ENCODE measurements at places on chromosomes 16 and 17.

GRCh38 chr17:78976907-78977680 is 2.6 kb downstream of the LGALS3BP start:
- no peak for DNase-seq

GRCh38 chr17:81966343-81967243 is 5.6 kb upstream of the NOTUM start:
- no peak for DNase-seq

- DNase-seq, result no peak
Measured at GRCh38 chr16:87441886-87442580, 49.9 kb downstream of the MAP1LC3B start.

DNA sequence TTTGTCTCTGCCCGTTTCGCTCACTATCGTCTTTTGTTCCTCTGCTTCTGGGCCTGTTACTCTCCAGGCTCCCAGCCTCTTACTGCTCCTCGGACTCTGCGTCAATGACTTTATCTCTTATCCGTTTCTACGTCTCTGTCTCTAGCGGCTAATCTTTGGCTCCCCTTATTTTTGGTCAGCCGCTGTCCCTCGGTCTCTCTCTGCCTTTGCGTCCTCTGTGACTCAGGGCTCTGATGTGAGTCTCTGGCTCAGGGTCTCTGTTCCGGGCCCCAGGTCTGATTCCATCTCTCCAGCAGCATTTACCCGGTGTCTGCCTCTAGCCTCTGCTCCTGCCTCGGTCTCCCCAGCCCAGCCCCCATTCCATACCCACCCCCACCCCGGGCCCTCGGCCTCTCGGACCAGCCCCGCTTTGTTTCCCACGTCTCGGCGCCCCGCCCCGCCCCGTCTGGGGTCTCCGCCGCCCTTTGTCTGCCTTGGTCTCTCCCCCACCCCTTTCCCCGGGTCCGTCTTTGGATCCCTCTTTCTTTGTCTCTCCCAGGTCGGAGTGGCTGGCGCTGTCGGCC is 547 bp upstream of the ZNF48 start:
- DNase-seq, result no peak

- DNase-seq, result no peak
Measured at GRCh38 chr16:78664811-78665772, 565.6 kb downstream of the WWOX start.

DNA sequence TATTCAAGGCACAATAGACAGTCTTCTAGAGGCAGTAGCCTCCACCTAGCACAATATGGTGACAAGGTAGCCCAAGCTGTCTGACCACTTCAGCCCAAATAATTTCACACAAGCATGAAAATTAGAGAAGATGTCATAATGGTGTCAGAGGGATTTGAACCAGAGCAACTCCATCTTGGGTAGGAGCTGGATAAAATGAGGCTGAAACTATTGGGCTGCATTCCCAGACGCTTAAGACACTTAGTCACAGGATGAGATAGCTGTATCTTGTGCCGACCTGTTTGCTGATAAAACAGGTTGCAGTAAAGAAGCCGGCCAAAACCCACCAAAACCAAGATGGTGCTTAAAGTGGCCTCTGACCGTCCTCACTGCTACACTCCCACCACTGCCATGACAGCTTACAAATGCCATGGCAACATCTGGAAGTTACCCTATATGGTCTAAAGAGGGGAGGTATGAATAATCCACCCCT is 192.6 kb downstream of the CPPED1 start:
- no peak for DNase-seq

DNA sequence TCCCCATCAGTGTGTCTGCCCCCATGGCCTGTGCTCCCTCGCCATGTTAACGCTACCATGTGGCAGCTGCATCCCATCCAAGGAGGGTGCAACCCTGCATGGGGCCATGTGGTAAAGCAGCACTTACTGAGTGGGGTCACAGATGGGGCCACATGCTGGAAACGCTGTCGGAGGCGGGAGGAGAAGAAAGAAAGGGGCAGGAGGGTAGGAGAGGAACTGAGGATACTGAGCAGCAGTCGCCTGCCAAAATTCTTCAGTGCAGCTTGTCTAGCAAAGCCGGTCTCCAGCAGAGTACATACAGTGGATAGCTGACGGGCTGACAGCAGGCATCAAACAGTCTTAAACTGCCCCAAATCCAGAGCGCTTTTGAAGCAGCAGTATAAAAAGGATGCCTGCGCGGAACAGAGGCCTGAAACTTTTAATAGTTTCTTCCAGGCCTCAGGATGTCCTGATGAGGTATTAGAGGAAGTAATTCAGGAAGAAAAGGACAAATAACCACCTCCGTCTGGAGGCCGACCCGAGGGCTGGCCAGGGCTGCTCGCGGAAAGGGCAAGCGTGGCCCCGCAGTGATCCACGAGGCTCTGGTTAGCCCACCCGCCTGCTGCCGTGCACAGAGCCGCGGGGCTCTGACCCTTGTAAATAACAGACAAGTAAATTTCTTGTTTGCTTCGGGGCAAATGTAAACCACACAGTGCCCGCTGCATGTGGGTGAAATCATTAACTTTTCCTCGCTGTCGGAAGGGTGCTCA is 149.0 kb downstream of the CCDC182 start:
- DNase-seq, result no peak

- no peak for DNase-seq
Measured at GRCh38 chr17:38330941-38331411, 12.8 kb downstream of the GPR179 start.

DNA sequence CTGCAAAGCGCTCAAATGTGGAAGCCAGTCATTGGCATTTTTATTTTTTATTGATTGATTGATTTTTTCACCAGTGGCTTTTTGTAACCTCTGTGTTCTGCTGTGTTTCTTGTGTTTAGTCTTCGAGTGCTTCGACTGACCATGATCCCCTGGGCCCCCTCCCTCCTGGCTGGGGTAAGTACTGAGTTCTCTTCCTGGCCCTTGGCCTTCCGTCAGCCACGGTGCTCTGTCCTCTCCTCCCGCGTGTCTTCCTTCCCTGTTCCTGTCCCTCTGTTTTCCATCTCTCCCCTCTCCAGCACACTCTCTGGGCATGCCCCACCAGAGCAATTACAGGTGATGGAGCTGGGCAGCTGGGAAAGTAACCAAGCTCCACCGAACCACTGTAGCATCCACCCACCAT is 25.8 kb upstream of the CLEC18A start:
- DNase-seq, result no peak

DNA sequence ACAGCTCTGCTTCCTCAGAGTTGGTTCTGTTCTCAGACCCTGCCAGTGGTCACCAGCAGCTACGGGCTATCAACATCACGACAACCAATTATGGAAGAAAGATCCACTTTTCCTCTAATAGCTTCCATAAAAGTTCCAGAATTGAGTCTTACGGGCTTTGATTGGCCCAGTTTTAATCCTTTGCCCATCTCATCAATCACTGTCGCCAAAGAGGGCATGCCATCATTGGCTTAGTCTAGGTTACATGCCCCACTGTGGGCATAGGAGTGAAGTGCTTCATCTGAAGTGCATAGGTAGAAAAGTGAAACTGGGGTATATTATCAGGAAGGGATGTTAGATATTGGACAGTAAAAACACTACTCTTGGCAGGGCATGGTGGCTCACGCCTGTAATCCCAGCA is 76.6 kb upstream of the DHX40 start:
- no peak for DNase-seq

GRCh38 chr17:50169121-50169764 is 3.4 kb downstream of the SGCA start:
- DNase-seq, result no peak

DNA sequence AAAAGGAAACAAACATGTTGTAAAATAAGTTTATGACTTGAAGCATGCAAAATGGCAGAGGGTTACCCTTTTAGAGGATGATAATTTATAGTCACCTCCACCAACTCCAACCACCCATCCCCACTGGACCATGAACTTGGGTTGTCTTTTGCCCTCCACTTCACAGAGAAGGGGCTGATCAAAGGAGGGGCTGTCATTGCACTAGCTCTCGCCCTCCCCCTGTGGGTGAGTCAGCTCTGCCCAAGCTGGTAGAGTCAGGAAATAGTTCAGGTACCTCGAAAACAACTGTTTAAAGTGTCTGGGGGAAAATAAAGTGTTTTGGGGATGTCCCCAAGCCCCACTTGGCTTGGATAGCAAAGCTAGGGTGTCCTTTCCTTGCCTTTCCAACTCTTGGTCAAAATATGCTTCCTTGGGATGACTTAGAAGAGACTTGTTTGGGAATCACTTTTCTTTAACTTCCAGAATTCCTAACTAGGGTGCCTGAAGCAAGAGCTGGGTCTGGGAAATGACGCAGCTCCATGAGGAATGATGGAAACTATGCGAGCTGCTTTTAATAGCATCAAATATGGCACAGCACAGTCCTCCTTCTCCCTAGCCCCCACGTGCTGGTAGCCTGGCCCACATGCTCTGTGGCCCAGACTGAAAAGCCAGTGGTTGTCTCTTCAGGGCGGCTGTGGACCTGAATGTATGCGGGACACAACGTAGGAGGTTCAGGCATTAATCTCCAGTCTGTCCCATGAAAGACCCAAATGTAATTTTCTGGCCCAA is 40.7 kb downstream of the TBX4 start:
- no peak for DNase-seq

DNA sequence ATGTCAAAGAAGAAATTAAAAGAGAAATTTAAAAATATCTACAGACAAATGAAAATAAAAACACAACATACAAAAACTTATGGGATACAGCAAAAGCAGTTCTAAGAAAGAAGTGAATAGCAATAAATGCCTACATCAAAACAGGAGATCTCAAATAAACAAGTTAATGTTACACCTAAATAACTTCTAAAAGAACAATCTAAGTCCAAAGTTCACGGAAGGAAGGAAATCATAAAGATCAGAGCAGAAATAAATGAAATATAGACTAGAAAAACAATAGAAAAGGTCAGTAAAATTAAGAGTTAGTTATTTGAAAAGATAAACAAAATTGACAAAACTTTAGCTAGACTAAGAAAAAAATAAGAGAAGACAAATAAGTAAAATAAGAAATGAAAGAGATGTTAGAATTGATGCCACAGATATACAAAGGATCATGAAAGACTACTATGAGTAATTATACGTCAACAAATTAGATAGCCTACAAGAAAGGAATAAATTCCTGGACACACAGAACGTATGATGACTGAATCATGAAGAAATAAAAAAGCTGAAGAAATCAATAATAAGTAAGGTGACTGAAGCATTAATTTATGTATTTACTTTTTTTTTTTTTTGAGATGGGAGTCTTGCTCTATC is 100.4 kb downstream of the CEP112 start:
- DNase-seq, result no peak

DNA sequence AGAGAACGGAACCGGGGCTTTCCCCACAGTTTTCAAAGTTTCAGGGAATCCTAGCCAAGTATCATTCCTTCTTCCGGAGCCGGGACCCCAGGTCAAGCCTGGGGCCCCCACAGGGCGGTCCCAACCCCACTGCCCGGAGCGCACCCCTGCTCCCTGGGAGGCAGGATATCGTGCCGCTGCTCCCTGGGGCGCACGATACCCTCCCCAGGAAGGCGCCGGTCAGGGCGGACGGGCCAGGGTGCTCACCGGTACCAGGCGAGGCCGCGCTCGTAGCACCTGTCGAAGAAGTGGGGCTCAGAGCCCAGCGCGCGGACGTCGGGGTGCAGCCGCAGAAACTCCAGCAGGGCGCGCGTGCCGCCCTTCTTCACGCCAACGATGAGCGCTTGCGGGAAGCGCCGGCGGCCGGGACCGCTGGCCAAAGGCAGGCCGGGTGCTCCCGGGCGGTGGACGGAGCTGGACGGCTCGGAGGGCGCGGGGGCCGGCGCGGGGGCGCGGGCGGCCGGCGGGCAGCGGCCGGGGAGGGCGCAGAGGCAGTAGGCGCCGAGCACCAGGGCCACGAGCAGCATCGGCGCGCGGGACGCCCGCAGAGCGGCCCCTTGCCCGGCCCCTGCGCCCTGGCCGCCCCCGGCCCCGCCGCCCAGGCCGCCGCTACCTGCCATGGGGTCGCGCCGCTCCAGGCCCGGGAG is 407 bp downstream of the HS3ST6 start:
- no peak for DNase-seq

- DNase-seq, result no peak
Measured at GRCh38 chr17:36979565-36979941, 30.8 kb downstream of the AATF start.

- DNase-seq, result no peak
Measured at GRCh38 chr17:78349891-78350642, 9.8 kb downstream of the SOCS3 start.

GRCh38 chr16:4233431-4233830 is 8.4 kb downstream of the SRL start:
- DNase-seq, result no peak

- no peak for DNase-seq
Measured at GRCh38 chr17:81010935-81011334, 19.3 kb downstream of the CHMP6 start.

GRCh38 chr16:3578610-3579551 is 1.7 kb upstream of the NLRC3 start:
- DNase-seq, result no peak

- DNase-seq, result no peak
Measured at GRCh38 chr16:67245674-67246080, 1.6 kb downstream of the FHOD1 start.

GRCh38 chr17:45782889-45783592 is 1.1 kb upstream of the CRHR1 start:
- no peak for DNase-seq

- no peak for DNase-seq
Measured at GRCh38 chr16:65771707-65772106, 594.8 kb upstream of the CDH5 start.

DNA sequence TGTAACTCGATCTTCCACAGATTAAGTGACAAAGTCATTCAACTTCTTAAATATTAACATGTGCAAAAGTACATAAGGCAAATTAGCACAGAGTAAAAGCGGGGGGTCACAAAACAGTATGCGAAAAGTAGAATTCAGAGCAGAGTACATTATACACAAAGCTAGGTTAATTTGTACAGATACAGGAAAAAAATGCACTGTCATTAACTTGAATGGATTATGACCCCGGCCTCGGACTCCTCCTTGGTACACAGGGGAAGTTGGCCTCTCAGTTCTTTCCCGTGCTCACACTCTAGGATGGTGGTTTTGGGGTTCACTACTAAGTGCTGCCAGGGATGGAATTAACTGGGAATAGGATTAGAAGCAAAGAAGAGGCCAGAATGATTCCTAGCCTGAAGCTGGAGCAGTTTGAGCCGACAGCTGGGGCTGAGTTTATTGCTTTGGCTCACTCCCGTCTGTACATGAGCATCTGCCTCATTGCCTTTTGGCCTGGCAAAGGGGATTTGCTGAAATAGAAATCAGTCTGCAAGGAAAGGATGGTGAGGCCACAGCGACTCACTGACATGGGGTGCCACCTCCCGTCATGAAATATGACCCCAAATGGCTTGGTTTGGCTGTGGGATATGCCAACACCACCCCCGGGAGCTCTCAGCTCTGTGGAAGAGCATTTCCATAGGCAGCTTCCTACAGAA is 23.6 kb downstream of the NTN1 start:
- no peak for DNase-seq
